ENCODE measurements at places on chromosomes 2 and 18.

GRCh38 chr18:31102941-31103340 lies 720 bp upstream of the DSC2 start:
- no peak for DNase-seq

DNA sequence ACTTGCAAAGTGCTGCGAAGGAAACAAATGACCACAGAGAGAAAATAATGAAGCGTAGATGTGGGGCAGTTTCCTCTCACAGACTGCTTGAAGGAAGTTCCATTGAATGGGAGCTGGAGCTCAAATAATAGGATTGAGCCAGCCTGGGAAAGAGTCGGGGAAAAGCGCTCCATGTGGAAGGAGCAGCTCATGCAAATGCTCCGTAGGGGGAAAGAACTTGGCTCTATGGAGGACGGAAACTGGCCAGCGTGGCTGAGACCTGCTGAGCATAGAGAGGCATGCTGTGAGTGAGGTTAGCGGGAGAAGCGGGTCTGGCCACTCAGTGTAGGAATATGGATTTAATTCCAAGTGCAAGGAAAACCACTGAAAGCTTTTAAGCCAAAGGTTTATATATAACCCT lies 28.6 kb upstream of the VIT start:
- DNase-seq: no peak

- DNase-seq: no peak
Measured at GRCh38 chr2:75157435-75157834, 41.9 kb downstream of the TACR1 start.

DNA sequence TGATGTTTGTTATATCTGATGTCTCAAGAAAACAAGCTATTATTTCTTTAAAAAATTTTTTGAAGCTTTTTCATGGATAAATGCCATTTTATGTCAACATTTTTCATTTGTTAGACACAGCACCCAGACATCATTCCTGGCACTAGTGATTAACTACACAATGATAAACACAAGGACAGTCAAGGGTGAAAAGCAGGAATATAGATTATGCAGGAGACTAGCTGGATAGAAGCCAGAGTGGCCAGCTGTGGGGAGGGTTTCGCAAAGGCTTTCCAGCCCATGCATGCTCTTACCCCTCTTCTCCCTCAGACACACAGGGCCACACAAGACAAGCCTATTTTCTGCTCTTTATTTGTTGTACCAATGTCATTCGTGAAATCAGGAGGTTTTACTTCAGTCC lies 127.1 kb upstream of the TTC39C start:
- DNase-seq: no peak

DNA sequence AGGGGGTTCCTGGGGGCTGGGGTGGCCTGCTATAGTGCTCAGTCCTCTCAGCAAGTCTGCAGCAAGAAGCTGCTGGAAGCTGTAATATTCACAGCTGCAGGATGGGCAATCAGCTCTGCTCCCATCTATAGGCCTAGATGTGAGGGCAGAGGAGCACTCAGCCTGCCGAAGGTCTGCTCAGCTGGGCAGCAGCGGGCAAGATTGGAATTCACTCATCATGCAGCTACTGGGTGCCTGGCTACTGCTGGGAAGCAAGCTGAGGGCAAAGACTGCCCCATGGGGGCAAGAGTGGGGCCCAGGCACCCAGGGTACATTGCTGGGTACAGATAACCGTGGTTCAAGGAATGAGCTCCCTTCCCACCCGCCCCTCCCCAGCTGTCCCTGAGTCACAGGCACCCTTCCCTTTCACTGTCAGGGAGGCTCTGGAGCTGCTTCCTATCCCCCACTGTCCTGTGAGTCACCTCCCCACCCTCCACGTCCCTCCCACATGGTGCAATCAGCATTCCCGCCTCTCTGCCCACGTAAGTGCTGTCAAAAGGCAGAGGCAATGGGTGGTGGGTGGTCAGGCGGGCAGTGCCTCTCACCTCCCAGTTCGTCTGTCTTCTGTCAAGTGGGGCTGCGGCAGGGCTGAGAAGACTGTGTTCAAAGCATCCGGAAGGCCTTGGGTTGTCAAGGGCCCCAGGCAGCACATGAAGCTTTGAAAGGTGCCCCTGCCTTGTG lies 169.2 kb downstream of the TRIM43 start:
- DNase-seq: no peak

- DNase-seq: no peak
Measured at GRCh38 chr2:158773121-158773520, 22.0 kb upstream of the DAPL1 start.

GRCh38 chr2:27627963-27628766 lies 647 bp downstream of the CCDC121 start:
- no peak for DNase-seq

DNA sequence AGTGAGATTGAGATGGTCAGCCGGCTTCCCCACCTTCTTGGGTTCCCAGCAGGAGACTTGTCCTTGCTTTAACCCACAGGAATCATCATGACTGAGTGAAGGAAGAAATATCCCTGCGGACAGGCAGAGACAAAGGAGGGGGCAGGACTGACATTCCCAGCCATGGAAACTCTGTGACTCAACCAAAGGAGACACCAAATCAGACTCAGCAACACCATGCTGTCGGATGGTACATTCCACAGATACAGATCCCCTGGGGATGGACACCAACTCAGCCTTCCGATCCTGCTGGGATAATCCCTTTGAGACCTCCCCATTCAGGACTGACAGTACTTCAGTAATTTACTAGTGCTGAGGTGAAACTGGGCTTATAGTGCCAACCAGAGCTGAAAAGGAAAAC lies 518.3 kb downstream of the XIRP2 start:
- DNase-seq: no peak

- no peak for DNase-seq
Measured at GRCh38 chr2:8249141-8249540, 432.7 kb upstream of the ID2 start.

- no peak for DNase-seq
Measured at GRCh38 chr2:98926601-98927000, 9.4 kb downstream of the CRACDL start.

DNA sequence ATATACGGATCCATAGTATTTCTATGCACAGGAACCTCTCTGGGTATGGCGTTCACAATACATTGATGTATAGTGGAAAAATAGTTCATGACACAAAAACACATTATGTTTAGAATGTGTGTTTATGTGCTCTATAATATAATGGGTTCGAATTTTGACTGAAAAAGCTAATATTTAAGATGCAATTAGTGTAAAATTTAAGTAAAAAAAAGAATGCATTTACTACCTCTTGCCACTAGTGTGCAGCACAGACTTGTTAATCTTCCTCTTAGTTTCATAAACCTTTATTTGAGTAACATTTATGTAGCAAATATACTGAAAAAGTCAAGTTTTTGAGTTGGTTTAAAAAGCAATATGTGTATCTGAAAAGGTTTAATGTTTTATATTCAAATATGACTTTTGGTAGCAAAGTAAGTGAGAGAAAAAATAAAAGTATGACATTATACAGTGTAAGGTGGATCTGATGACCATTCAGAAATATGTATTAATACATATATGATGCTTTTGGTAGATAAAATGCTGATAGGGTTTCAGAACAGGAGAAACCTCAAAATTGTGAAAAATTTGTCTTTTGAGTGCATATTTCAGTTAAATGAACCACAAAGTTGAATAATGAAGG lies 49.4 kb downstream of the CCDC102B start:
- no peak for DNase-seq

- DNase-seq: no peak
Measured at GRCh38 chr18:62328586-62329525, 3.7 kb downstream of the TNFRSF11A start.

DNA sequence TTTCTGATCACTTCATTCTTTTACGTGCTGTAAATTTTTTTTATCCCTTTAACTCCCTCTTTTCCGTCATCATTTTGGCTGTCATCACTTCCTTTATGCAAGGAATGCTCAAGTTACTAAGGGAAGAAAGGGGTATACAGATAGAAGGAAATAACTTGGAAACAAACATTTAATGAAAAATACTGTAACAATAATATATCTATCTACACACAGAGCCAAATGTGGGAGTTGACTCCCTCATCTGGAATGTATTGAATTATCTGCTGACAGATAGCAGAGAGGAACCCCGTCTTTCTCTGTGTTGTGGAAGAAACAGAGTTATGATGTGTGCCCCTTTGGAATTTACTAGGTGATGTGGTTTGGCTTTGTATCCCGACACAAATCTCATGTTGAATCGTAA lies 182.5 kb upstream of the NXPH2 start:
- DNase-seq: no peak

DNA sequence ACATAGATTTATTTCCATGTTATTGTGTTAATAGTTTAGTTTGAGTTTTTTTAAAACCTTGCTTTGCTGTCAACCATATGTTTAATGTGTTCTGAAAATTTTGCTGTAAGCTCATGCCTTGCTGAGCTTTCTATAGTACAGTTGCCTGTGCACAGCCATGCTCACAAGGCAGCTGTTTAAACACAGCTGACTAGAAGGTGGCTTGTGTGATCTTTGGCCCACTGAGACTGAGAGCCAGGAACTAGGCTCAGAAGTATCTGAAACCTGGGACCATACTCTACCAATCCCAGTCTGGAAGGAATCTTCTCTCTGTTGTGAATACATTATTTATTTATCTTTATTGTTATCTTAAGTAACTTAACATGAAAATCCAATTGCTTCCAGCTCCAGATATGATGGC lies 350.5 kb downstream of the KIAA1328 start:
- no peak for DNase-seq

DNA sequence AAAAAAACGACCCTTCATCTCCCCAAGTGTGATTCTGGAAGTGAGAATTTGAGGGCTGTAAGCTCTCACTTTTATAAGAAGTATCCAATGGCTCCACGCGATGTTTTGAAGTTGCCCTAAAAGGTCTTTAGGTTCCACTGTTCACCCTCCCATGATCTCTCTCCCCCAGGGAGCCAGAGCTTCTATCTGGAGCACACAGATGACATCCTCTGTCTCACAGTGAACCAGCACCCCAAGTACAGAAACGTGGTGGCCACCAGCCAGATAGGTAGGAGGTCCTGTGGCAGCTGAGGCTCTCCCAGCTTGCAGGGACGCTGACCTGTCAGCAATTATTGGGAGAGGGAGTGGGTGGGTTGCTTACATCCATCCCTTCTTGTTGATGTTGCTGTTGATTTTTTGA lies 97.8 kb downstream of the RTN4 start:
- DNase-seq: no peak

DNA sequence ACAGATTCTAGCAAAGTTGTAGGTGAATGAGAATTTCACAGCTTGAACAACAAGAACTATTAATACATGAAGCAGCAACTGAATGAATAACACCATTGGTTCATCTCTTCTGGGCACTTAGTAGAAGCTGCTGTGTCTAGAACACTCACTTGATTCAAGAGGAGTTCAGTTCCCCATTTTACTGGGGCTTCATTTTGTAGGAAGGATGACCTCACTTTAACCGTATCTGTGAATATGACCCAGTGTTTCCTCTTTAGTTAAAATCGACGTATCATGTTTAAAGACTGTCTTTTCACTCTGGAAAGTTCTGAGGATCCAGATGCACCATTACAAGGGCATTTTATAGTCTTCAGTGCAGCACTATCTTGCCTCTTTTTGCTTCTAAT lies 47.8 kb downstream of the LRRTM1 start:
- no peak for DNase-seq

DNA sequence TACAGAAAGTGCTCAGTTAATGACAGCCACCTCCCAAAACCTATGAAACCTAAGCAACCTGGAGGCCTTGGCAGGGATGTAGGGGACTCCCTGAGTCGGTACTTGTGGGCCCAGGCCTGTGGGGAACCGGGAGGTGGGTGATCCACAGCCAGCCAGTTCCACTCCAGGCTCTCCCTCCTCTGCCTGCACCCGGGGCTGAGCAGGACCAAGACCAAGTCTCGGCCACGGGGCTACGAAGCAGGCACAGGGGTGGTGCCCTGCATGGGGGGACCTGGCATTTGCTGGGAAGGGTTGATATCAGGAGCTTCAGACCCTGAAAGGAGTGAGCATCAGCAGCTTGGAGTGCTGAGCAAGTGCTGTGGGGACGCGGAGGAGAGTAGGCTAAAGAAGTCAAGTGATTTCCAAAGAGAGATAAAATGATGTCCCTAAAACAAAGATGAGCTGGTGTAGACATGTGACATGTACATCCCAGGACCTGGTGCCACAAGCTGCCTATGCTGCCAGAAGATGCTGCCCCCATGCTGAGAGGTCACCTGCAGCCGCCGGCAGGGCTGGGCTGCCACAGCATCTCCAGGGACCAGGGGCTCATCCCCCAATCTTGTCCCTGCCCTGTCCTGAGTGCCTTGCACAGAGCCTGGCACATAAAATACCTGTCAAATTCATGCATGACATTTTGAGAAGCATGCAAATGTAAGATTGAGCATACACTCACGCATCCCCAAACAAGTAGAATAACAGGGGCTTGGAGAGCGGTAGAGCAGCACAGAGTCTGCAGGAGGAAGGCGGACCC lies 21.5 kb downstream of the KCNIP3 start:
- no peak for DNase-seq

- DNase-seq: no peak
Measured at GRCh38 chr18:10768221-10768620, 242.4 kb downstream of the NAPG start.

GRCh38 chr2:47266939-47267710 lies 112.0 kb upstream of the STPG4 start:
- DNase-seq: no peak

DNA sequence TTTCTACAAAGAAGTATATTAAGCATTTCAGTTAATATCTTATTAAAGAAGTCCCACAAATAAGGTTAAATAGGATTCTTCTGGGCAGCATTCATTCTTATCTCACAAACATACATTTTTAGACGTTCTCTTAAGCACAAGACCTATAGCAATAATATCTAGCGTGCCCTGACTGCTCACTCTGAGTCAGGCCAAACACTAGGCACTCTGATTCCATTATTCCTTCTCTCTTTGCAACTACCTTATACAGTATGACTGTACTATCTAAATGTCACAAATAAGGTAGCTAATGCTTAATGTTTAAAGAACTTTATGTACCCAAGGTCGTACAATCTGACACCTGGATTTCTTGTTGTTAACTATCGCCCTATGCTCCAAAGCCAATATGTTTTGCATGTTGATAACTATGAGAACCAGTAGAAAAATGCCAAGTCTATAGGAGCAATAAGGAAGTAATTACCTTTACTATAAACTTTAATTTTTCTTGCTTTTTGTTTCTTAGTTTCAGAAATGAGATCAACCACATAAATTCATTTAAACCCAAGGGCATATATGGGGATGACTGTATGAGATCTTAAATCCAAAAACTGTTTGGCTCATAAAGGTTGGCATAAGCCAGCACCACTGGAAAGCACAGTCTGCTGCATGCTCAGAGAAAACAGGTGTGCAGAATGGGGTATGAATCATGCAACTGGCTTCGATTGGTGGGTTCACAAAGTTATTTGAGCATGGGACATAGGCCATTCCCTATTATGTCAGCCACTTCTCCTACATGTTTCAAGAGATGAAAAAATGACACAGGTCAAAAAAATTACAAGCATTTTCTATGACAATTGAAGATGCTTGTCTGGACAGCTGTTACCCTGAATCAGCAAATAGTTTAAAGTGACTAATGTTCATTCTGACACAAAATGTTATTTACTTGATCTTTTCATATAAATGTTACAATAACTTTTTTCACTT lies 352.0 kb downstream of the IRS1 start:
- no peak for DNase-seq

Measured in activated CD4-positive, alpha-beta T cell treated with anti-CD3 and anti-CD28 coated beads, Interleukin-2, amount 50 U/mL, for 48 hours (primary cell).